Liver (tissue), 10 donors: ENCODE measurements at places on chromosomes 7 and 10. TPM values are rescaled to one million over a fixed set of nuclear protein-coding genes. Genes with fewer than 3 reads are reported as not detected.

DNA sequence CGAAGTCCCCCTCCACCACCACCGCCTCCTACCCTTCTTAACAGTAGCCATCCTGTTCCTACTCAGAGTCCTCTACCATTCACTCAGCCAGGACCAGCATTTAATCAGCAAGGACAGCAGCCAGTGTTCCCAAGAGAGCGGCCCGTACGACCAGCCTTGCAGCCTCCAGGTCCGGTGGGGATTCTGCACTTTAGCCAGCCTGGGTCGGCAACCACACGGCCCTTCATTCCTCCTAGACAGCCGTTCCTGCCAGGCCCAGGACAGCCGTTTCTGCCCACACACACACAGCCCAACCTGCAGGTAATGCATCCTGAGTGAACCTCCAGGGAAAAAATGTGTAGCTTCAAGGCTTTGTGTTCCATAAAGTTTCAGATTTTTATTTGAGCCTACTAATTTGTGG lies 74.2 kb downstream of the SHH start:
- H3K27me3 ChIP-seq, result no peaks in the 10 kb centered on the region
- H3K4me3 ChIP-seq, result no peak overlapping the region
- H3K27ac ChIP-seq, result no peak overlapping the region
- H3K4me1 ChIP-seq, result peaks cover 10% of the 10 kb centered on the region
- peaks cover 32% of the 10 kb centered on the region for H3K36me3 ChIP-seq

DNA sequence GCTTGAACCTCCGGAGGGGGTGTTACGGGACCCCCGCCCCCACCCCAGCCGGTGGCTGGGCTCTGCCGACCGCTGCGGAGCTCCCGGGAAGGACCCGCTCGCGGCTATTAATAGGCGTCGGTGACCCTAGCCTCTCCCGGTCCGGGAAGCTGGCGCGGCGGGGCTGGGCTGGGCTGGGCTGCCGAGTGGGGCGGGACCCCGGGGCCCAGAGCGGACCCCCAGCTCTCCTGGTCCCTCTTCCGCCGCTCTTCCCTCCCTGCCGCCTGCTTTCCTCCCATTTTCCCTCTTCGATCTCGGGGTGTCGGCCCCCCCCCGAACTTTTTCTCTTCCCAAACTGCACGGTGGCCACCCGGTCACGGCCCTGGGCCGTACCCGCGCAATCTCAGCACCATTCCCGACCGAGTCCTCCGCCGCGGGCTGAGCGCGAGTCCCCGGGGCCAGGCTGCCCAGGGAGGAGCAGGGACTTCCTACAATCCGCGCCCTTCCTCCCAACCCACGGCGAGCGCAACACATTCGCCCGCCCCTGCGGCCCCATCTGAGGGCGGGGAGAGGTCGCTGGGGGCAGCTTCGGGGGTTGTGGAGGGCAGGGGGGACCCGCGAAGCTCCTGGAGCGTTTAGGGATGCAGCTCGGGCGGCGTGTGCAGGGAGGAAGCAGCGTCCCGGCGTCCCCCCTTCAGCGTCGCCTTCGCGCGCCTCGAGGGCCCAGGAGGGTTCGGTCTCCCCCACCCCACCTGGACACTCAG lies 3.1 kb upstream of the ELFN1 start:
- H3K4me1 ChIP-seq, result peaks cover 28% of the 10 kb centered on the region
- DNase-seq, result peak; percentile 33
- H3K27ac ChIP-seq, result peak overlapping the region; percentile 80
- H3K27me3 ChIP-seq, result no peaks in the 10 kb centered on the region
- peak overlapping the region; percentile 74 for H3K4me3 ChIP-seq

DNA sequence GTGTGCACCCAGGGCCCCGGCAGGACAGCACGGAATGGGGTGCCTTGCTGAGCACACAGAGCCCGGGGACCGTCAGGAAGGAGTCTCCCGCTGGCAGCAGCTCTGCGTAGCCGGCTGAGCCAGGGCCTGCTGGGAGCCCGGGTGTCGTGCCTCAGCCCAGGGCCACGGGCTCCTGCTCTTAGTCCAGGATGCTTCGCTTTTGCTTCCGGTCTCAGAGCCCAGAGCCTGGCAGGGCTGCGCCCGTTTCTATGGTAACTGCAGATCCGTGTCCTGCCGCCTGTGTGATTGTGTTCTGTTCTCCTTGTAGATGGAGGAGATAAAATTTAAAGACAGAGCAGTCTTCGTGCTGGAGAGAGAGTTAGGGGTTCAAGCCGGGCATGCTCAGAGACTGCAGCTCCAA lies 53.7 kb upstream of the DPYSL4 start:
- H3K36me3 ChIP-seq, result no peaks in the 10 kb centered on the region
- no peak overlapping the region for H3K27ac ChIP-seq
- H3K4me3 ChIP-seq, result no peak overlapping the region
- no peak for DNase-seq
- H3K4me1 ChIP-seq, result no peaks in the 10 kb centered on the region
- no peaks in the 10 kb centered on the region for H3K27me3 ChIP-seq

GRCh38 chr10:129888784-129889616 lies 75.1 kb downstream of the EBF3 start:
- H3K4me1 ChIP-seq, result no peaks in the 10 kb centered on the region
- peak; percentile 59 for DNase-seq
- no peak overlapping the region for H3K27ac ChIP-seq
- H3K36me3 ChIP-seq, result no peaks in the 10 kb centered on the region

PRF1 gene
- total RNA-seq, result 2.8 TPM

DNA sequence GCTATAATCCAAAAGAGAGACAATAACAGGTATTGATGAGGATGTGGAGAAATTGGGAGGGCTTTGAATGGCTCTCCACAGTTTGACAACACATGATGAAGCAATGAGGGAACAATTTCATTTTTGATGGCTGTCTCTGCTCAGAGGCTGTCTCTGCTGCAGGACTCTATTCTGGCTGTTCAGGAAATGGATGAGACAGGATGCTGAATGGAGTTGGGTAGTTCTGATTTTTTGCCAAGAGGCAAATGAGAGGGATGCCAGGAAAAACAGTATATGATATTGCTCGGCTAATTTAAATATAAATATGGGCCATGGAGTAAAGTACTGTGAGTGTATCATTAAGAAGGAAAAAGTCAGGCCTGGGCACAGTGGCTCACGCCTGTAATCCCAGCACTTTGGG lies 16.8 kb downstream of the APBB1IP start:
- H3K27ac ChIP-seq, result no peak overlapping the region
- no peaks in the 10 kb centered on the region for H3K27me3 ChIP-seq
- no peaks in the 10 kb centered on the region for H3K4me1 ChIP-seq
- no peaks in the 10 kb centered on the region for H3K36me3 ChIP-seq
- H3K4me3 ChIP-seq, result no peak overlapping the region
- DNase-seq, result no peak

DNA sequence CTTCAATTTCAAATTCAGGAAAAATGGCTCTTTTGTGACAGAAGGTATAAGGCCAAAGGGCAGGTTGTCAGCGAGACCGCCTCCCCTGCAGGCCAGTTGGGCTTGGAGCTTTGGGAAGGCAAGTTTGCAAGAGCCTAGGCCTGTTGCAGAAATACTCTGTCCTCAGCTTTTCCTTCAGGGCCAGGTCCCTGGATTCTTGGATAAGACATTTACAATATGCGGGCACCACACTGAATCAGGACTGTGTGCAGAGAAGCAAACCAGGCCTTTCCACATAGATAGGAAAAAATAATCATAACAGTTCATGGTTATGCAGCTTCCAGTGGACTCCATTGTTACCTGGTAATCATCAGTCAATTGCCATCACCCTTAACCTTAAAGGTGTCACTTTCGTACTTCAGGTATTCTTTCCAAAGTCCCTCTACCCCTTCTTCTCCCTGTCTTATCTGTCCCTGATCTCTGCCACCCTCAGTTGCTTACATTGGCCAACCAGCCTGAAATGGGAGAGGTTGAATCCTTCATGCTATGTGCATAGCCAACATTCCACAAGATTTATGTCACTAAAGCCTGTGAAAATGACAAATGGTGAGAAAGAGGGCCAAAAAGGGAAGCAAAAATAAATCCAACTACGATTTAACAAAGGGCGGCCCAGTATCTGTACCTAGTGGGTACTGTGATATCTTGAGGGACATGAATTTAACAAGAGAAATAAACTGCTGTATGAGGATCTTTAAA lies 304.5 kb upstream of the NFE2L3 start:
- H3K27ac ChIP-seq, result no peak overlapping the region
- H3K27me3 ChIP-seq, result peaks cover 4% of the 10 kb centered on the region
- DNase-seq, result no peak

- no peaks in the 10 kb centered on the region for H3K27me3 ChIP-seq
- DNase-seq, result no peak
- H3K4me3 ChIP-seq, result no peak overlapping the region
- H3K36me3 ChIP-seq, result no peaks in the 10 kb centered on the region
Measured at GRCh38 chr7:37377231-37377630, 71.4 kb downstream of the ELMO1 start.

GRCh38 chr7:143315776-143316175 lies at the start of gene CLCN1:
Gene CLCN1, plus strand, starts transcription at chr7:143316111. Its CDS starts 102 bp downstream, at chr7:143316213.
- DNase-seq, result no peak
- no peaks in the 10 kb centered on the region for H3K27me3 ChIP-seq
- no peak within 1 kb of the TSS for H3K4me3 ChIP-seq

- no peak overlapping the region for H3K27ac ChIP-seq
- no peak overlapping the region for H3K4me3 ChIP-seq
- no peaks in the 10 kb centered on the region for H3K36me3 ChIP-seq
- no peak for DNase-seq
- H3K27me3 ChIP-seq, result peaks cover 3% of the 10 kb centered on the region
- H3K4me1 ChIP-seq, result no peaks in the 10 kb centered on the region
Measured at GRCh38 chr7:18803923-18804322, 308.4 kb downstream of the HDAC9 start.

GRCh38 chr7:57354679-57355338 lies 95.2 kb upstream of the ZNF716 start:
- DNase-seq, result no peak
- no peak overlapping the region for H3K4me3 ChIP-seq
- no peaks in the 10 kb centered on the region for H3K27me3 ChIP-seq
- peaks cover 15% of the 10 kb centered on the region for H3K4me1 ChIP-seq
- H3K36me3 ChIP-seq, result no peaks in the 10 kb centered on the region

DNA sequence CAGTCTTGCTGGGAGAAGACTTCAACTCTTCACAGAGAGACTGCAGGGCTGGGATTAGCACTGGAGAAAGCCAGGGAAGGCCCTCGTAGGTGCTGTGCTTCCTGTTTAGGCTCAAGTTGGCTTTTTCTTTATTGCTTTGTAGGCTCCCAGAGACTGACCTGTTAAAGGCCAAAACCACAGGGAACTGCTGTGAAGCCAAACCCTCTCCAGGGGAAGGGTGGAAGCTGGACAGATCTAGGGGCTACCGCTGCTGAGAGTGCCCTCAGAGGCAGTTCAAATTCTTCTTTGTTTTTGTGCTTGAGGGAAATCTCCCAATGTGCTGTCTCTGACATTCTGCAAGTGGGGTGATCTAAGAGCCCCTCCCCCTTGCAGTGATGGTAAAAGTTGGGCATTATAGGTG lies 198.4 kb downstream of the CNTNAP2 start:
- H3K27ac ChIP-seq, result no peak overlapping the region
- H3K36me3 ChIP-seq, result no peaks in the 10 kb centered on the region
- no peaks in the 10 kb centered on the region for H3K4me1 ChIP-seq
- H3K27me3 ChIP-seq, result no peaks in the 10 kb centered on the region
- DNase-seq, result no peak
- H3K4me3 ChIP-seq, result no peak overlapping the region

BCAP29 gene
- total RNA-seq, result 77.7 TPM

DNA sequence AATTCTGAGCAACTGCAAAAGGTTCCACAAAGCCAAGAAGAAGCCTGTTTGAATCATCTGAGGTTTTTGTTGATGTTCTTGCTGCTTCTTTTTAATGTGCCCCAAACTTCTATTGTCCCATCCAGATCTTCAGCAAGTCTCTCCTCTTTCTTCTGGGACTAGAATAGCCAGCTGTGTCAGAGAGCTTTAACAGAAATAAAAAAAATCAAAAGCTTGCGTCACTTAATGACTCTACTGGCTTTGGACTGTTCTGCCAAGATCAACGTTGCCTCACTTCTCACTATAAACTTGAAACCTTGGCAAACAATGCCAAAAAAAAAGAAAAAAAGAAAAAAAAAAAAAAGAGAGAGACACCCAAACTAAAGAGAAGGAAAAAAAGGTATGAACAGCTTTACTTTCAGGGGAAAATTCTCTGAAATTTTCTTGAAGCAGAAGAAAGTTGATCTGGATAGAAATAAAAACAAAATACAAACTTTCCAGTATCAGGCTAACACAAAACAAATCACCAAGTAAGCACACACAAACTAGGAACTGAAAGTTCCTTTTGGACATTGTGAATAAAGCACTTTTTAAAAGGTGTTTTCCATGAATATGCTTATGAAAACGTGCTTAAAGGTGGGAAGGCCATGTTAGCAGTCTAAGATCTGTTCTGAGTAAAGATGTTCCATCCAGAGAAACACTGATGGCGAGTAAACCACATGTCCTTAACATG lies 14.8 kb downstream of the USP54 start:
- no peaks in the 10 kb centered on the region for H3K27me3 ChIP-seq
- no peak overlapping the region for H3K4me3 ChIP-seq
- no peak for DNase-seq
- H3K36me3 ChIP-seq, result no peaks in the 10 kb centered on the region
- H3K27ac ChIP-seq, result no peak overlapping the region

GRCh38 chr7:45663167-45663921 lies 89.2 kb downstream of the ADCY1 start:
- H3K27ac ChIP-seq, result no peak overlapping the region
- H3K36me3 ChIP-seq, result no peaks in the 10 kb centered on the region
- H3K4me3 ChIP-seq, result no peak overlapping the region

DNA sequence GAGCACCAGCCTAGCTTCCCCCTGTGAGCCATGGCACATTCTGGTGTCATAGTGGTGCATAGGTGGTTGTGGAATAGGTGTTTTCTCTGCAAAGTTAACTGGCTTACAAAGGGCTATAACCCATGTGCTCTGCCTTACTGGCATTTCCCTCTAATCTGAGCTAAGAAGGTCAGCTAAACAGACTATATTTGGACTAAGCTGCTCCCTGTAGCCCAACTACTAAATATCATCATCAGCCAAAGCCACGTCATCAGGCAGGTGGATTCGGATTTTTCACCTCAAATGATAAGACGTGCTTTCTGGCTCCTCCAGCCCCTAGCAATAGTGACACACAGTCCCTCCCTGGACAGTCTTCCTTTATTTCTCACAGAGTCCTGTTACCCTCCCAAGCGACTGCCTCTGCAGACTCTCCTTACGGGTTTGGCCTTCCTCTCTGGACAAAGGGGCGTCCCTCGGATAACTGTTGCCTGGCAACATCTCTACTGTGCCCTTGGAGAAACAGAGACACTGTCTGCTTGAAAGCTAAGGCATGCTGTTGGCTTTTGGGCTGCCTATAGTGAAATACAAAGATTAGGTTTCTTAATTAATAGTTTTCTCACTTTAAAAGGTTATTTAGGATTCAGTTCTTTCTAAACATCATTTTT lies 9.1 kb downstream of the SLC13A4 start:
- H3K36me3 ChIP-seq, result no peaks in the 10 kb centered on the region
- no peak overlapping the region for H3K4me3 ChIP-seq
- H3K27me3 ChIP-seq, result no peaks in the 10 kb centered on the region
- no peak overlapping the region for H3K27ac ChIP-seq
- H3K4me1 ChIP-seq, result no peaks in the 10 kb centered on the region
